Activated CD4-positive, alpha-beta T cell treated with anti-CD3 and anti-CD28 coated beads, Interleukin-2, amount 50 U/mL, for 4 hours (primary cell): ENCODE measurements at places on chromosomes 5 and 9.

GRCh38 chr5:172445866-172446265 is 8.5 kb downstream of the SH3PXD2B start:
- no peak for DNase-seq

GRCh38 chr9:124198331-124198730 is 59.4 kb upstream of the NEK6 start:
- no peak for DNase-seq

GRCh38 chr5:133892306-133892705 is 76.1 kb downstream of the C5orf15 start:
- DNase-seq: no peak

- no peak for DNase-seq
These were observed 103.2 kb upstream of the IL7R start for GRCh38 chr5:35753500-35753899.
